PC-3 (cell line): ENCODE measurements at places on chromosomes 2 and 18.

DNA sequence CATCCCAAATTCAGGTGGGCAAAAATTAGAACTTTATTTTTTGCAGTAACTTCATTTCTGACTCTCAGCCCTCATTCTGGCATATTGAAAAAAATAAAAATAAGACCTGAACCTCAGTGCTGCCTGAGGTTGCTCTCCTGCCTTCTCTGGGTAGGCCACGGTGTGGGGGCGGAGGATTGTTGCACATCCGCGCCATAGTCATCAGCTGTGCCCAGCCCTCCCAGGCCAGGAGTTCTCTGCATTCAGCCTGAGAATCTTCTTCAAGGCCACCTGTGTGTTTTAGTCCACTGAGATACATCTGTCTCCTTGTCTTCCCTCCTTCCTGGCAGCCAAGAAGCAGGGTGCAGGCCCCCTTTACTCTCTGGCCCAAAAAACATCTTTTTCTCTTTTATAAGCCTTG lies 94.7 kb downstream of the ARMC9 start:
- H3K27me3 ChIP-seq: no peaks in the 10 kb centered on the region
- H3K4me3 ChIP-seq: no peak overlapping the region
- H3K36me3 ChIP-seq: no peaks in the 10 kb centered on the region; the same call in none of the 2 replicates
- H3K4me1 ChIP-seq: peaks cover 9% of the 10 kb centered on the region

- H3K4me1 ChIP-seq: peaks cover 60% of the 10 kb centered on the region
- H3K27me3 ChIP-seq: no peaks in the 10 kb centered on the region
- H3K36me3 ChIP-seq: no peaks in the 10 kb centered on the region
- H3K4me3 ChIP-seq: peak overlapping the region; percentile 93
These were observed 3.0 kb downstream of the CNNM4 start for GRCh38 chr2:96763511-96764252.

- H3K4me3 ChIP-seq: no peak overlapping the region
- no peak overlapping the region for H3K27ac ChIP-seq
- H3K36me3 ChIP-seq: no peaks in the 10 kb centered on the region
- H3K27me3 ChIP-seq: no peaks in the 10 kb centered on the region
These were observed 26.9 kb upstream of the DNMT3A start for GRCh38 chr2:25368660-25369059.

DNA sequence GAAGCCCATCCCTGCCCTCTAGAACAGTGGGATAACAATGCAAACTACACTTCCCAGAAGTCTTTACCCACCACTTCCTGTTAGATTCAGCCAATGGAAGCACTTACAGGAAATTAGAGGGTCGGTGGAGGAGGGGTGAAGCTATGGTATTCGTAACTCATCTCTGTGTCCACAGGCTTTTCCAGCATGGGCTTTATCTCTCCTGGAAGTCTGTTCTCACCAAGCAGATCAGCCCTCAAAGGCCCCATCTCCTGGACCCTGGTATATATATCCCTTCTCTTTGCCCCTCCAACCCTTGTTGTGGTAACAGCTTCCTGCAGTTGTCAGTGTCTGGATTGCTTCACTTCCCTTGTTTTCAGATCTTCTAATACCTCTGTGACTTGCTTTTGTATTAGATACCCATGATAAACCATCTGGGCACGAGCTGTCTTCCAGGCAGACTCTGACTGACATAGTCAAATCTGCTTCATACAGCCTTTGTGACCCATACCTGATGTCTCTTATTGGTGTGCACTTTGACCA lies 475.0 kb upstream of the POU3F3 start:
- H3K27ac ChIP-seq: no peak overlapping the region
- H3K36me3 ChIP-seq: no peaks in the 10 kb centered on the region
- H3K4me1 ChIP-seq: no peaks in the 10 kb centered on the region
- no peak for DNase-seq

DNA sequence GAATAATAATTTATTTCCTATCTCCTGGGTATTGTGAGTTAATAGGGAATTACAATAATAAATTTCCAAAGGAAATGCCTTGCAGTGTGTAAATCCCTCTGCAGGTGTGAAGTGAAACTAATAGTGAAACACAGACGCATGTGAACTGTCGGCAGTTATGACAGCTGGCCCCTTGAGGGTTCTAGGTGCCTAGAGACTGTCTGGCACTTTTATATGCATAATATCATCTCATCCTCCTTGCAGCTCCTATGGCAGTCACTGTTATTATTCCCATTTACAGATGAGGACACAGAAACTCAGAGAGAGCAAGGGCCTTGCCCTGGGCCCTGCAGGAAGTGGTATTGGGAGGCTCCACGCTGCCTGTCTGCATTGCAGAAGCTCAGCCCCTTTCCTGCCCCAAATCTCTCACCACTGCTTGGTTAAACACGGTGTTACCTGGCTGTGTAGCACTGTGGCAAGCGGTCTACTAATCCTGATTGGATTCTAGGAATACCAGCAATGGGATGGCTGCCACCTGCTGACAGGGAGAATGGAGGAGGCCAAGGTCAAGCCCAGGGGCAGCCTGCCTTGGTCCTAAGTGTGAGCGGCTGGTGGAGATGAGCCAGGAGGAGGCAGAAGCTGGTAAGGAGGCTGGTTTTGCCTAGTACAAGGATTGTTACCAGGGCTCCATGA lies 32.8 kb upstream of the ACKR3 start:
- H3K4me3 ChIP-seq: no peak overlapping the region
- peaks cover 8% of the 10 kb centered on the region; the same call in 1 of the 2 replicates for H3K4me1 ChIP-seq
- no peaks in the 10 kb centered on the region for H3K27me3 ChIP-seq
- no peak overlapping the region for H3K27ac ChIP-seq
- no peak for DNase-seq
- H3K36me3 ChIP-seq: no peaks in the 10 kb centered on the region

- H3K27ac ChIP-seq: no peak overlapping the region
- H3K4me1 ChIP-seq: no peaks in the 10 kb centered on the region
- H3K36me3 ChIP-seq: no peaks in the 10 kb centered on the region
These were observed 45.2 kb downstream of the ADNP2 start for GRCh38 chr18:80154293-80154692.

GRCh38 chr18:37441821-37442220 lies 123.8 kb downstream of the CELF4 start:
- DNase-seq: no peak
- no peaks in the 10 kb centered on the region for H3K4me1 ChIP-seq
- H3K27me3 ChIP-seq: no peaks in the 10 kb centered on the region
- H3K27ac ChIP-seq: no peak overlapping the region

DNA sequence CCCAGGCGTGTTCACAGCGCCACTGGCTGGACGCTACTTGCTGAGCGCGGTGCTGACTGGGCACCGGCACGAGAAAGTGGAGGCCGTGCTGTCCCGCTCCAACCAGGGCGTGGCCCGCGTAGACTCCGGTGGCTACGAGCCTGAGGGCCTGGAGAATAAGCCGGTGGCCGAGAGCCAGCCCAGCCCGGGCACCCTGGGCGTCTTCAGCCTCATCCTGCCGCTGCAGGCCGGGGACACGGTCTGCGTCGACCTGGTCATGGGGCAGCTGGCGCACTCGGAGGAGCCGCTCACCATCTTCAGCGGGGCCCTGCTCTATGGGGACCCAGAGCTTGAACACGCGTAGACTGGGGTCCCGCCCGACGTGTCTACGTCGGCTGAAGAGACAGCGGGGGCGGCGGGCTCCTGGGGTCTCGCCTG lies 891 bp upstream of the KHK start:
- no peaks in the 10 kb centered on the region for H3K36me3 ChIP-seq
- H3K4me3 ChIP-seq: peak overlapping the region; percentile 86
- peaks cover 19% of the 10 kb centered on the region; the same call in 1 of the 2 replicates for H3K4me1 ChIP-seq
- no peaks in the 10 kb centered on the region for H3K27me3 ChIP-seq
- no peak overlapping the region; the same call in 1 of the 2 replicates for H3K27ac ChIP-seq

GRCh38 chr2:8872821-8873432 lies 35.5 kb upstream of the KIDINS220 start:
- peak; percentile 70 for DNase-seq
- H3K27ac ChIP-seq: no peak overlapping the region
- peaks cover 5% of the 10 kb centered on the region; the same call in 1 of the 2 replicates for H3K36me3 ChIP-seq
- H3K4me3 ChIP-seq: no peak overlapping the region
- 0 out of 2 replicates have a peak, but pooled peaks cover 4% of the 10 kb centered on the region for H3K4me1 ChIP-seq

DNA sequence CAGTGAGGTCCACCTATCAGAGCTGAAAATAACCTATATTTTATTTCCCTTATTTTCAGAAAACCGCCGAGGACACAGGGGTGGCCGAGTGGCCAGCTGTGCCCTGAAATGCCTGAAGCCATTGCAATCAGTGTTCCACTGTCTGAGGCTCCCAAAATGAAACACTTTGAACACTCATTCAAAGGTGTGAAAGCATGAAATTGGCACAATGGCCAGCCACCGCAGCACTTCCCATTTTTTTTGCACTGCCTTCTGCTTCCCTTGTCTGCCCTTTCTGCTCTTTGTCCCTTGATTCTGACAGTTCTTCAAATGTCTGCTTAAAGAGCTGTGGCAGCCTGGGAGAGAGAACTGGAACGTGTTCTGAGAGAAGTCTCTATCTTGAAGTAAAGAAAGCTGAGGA lies 1127.5 kb upstream of the CELF4 start:
- no peak overlapping the region for H3K4me3 ChIP-seq
- no peaks in the 10 kb centered on the region for H3K27me3 ChIP-seq
- no peaks in the 10 kb centered on the region for H3K4me1 ChIP-seq
- H3K27ac ChIP-seq: no peak overlapping the region
- H3K36me3 ChIP-seq: no peaks in the 10 kb centered on the region

GRCh38 chr2:160918906-160919503 lies 241.2 kb upstream of the TANK start:
- H3K4me3 ChIP-seq: no peak overlapping the region
- no peak overlapping the region for H3K27ac ChIP-seq
- H3K27me3 ChIP-seq: no peaks in the 10 kb centered on the region
- peaks cover 7% of the 10 kb centered on the region; the same call in 1 of the 2 replicates for H3K4me1 ChIP-seq
- no peaks in the 10 kb centered on the region for H3K36me3 ChIP-seq
- DNase-seq: peak; percentile 71

DNA sequence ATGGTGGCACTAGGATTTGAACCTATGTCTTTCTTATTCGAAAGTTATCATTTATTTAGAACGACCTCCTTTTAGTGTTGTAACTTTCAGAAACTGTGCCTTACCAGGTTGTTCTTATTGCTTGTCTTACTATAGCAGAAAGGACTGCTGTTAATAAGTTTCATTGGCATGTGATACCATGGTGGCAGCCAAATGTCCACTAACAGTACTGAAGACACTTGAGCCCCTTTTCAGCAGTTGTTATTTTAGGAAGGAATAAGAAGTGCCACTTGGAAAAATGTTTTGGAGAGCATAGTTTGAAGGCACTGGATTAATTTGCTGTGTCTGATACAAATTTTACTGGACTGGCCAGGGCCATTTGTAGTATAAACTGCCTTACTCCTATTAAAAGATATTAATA lies 37.7 kb downstream of the CEP192 start:
- no peaks in the 10 kb centered on the region for H3K4me1 ChIP-seq
- no peak overlapping the region for H3K4me3 ChIP-seq
- H3K27ac ChIP-seq: no peak overlapping the region
- DNase-seq: no peak

- H3K36me3 ChIP-seq: no peaks in the 10 kb centered on the region
- H3K27me3 ChIP-seq: peaks cover 14% of the 10 kb centered on the region
- DNase-seq: no peak
These were observed 139.1 kb downstream of the VAPA start for GRCh38 chr18:10052871-10053270.

GRCh38 chr18:78049281-78049680 lies 799.6 kb downstream of the GALR1 start:
- no peak for DNase-seq
- H3K36me3 ChIP-seq: no peaks in the 10 kb centered on the region
- no peak overlapping the region for H3K4me3 ChIP-seq

DNA sequence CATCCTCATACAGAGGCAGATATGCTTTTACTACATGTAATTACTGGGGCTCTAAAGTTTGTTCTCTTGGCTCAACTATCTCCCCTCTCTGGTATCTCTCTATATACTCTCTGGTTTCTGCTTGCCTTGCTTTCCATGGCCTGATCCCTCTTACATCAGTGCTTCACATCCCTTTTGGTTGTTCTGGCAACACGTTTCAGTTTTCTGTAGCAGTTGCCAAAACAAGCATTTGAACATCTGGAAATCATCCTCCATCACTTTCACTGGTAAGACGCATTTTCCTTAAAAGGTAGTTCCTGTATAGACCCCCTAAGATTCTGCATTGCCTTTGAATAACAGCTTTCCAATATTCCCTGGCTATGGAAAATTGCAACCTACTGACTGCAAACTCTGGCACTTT lies 25.9 kb downstream of the COL5A2 start:
- no peak for DNase-seq
- no peak overlapping the region for H3K4me3 ChIP-seq
- H3K36me3 ChIP-seq: no peaks in the 10 kb centered on the region
- H3K27me3 ChIP-seq: no peaks in the 10 kb centered on the region

- peaks cover 6% of the 10 kb centered on the region; the same call in 1 of the 2 replicates for H3K4me1 ChIP-seq
- H3K4me3 ChIP-seq: no peak overlapping the region
- H3K36me3 ChIP-seq: no peaks in the 10 kb centered on the region
- DNase-seq: no peak
- H3K27ac ChIP-seq: no peak overlapping the region
These were observed 62.9 kb upstream of the MSH6 start for GRCh38 chr2:47720036-47720435.

GRCh38 chr2:75596784-75597183 lies 36.0 kb upstream of the EVA1A start:
- H3K4me3 ChIP-seq: no peak overlapping the region
- peaks cover 66% of the 10 kb centered on the region for H3K4me1 ChIP-seq
- peak overlapping the region; percentile 53 for H3K27ac ChIP-seq
- no peak for DNase-seq
- H3K36me3 ChIP-seq: no peaks in the 10 kb centered on the region

- H3K4me1 ChIP-seq: no peaks in the 10 kb centered on the region
- no peaks in the 10 kb centered on the region for H3K27me3 ChIP-seq
- no peak for DNase-seq
- no peak overlapping the region for H3K27ac ChIP-seq
- no peaks in the 10 kb centered on the region for H3K36me3 ChIP-seq
These were observed 9.9 kb downstream of the ALPK2 start for GRCh38 chr18:58618822-58619595.

DNA sequence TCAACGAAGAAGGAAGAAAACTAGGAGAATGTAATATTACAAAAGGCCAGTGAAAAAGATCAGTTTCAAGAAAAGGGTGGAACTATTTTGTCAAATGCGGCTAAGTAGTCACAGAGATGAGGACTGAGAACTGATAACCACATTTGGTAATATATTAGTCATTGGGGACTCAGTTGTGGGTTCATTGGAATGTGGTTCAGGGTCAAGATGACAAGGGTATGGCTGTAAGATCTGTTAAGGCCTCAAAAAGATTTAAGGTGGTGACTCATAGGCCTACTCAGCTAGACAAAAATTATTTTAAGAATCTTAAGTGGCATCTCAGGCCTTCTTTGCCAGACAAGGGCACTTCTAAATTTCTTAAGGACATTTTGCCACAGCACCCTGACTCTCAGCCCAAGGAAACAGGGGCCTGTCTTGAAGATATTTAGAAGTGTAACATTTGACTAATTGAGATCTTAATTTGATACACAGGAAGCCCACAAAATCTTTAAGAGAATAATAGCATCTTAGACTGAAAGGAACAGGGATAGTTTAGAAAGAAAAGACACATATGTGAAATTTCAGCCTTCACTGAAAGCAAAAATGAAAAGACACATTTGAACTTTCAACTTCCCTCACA lies 81.3 kb downstream of the STRADB start:
- peak overlapping the region; percentile 20 for H3K27ac ChIP-seq
- H3K4me1 ChIP-seq: peaks cover 16% of the 10 kb centered on the region
- DNase-seq: peak; percentile 95
- no peaks in the 10 kb centered on the region for H3K27me3 ChIP-seq
- H3K4me3 ChIP-seq: no peak overlapping the region
- H3K36me3 ChIP-seq: no peaks in the 10 kb centered on the region

- H3K4me3 ChIP-seq: no peak overlapping the region
- peak; percentile 35 for DNase-seq
- H3K27ac ChIP-seq: no peak overlapping the region
- H3K4me1 ChIP-seq: peaks cover 11% of the 10 kb centered on the region
- peaks cover 11% of the 10 kb centered on the region; the same call in 1 of the 2 replicates for H3K27me3 ChIP-seq
- H3K36me3 ChIP-seq: no peaks in the 10 kb centered on the region
These were observed 78.3 kb upstream of the HS6ST1 start for GRCh38 chr2:128396946-128397345.
